ENCODE measurements at places on chromosomes 1 and 21.

DNA sequence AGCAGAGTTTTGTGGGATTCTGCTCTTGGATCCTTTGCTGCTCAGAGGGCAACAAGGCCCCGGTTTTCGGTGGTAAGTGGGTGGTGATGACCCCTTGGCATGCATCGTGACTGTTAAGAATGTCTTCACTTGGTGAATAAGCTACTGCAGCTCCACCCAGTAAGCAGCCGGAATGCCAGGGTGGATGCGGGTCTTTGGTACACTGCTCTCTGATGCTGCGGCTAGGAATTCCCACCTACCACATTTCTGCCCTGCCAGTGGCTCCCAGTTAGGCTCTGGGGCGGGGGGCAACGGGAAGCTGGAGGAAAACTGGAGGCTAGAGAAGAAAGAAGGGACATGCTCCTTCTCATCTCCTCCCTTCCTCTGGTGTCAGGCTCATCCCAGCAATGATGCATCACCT is 180.4 kb upstream of the GALNT2 start:
- no peak for DNase-seq

DNA sequence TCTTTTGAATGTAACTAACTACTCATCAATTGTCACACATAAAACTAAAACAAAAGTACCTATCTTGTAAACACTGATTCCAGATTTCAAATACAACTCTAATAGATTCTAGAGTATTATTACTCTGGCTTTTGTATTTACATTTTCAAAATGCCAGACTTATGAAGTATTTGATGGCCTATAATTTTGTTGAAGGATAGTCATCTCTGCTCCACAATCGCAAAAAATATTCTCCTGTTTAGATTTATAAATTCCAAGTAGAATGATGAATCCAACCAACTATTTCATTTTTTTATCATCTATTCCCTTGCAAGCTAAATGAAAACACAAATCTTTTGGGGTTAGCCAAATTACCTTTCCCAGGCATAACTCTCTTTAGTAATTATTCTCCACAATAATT is 75.0 kb upstream of the GUCA2A start:
- DNase-seq, result no peak

DNA sequence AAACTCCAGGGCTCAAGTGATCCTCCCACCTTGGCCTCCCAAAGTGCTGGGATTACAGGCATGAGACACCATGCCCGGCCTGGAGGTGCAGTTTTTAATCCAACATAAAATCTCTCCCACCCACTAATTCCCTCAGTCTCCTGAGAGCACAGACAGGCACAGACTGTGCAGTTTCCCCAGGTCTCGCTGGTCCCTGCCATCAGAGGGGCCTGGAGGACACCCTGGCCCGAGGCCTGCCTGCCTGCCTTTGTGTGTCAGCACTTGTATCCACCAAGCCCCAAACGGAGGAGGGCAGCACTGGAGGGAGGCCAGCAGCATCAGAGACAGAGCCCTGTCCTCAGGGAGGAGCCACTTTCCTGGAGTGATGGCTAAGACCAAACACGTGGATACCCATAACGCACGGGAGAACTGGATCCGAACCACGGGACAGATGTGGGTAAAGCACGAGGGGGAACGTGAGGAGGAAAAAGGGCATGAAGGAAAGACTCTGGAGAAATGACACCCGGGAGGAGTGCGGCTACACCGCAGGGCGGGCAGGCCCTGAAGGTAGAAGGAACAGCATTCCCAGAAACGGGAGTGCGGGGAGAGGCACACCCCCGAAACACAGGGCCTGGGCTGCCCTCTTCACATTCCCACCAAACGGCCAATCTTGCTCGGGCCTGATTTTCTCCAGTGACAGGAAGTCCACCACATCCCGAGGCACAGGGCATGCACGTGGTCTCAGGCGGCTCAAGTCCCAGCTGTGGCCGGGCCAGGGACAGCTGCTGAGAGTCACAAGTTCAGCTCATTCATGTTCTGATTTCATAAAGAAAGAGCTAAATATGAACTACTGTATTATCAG is 29.7 kb downstream of the NPHP4 start:
- no peak for DNase-seq

GRCh38 chr1:233064988-233065387 is 114.6 kb downstream of the NTPCR start:
- no peak for DNase-seq

- no peak for DNase-seq
Observed at GRCh38 chr1:27331426-27331825, 9.5 kb downstream of the TMEM222 start.

DNA sequence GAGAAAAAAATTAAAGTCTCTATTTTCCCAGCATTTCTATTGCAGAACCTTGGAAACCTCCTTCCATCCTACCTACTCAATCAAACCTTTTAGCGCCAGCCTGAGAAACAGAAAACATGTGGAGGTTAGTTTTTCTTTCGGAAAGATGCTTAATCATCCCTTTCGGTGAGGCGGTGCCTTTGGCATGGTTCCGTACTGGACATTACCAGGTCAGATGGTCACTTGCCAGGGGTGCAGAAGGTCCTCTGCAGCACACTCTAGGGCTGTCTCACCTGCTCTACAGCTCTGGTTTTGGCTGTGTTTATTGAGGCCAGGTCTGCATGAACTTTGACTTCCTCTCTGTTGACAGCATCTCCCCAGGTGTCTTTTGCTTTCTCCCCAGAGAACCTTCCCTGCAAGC is 121.5 kb downstream of the PLD5 start:
- no peak for DNase-seq

- DNase-seq, result no peak
Observed at GRCh38 chr1:197783510-197783948, 8.2 kb upstream of the DENND1B start.

GRCh38 chr21:35280231-35280630 is 231.1 kb upstream of the RUNX1 start:
- DNase-seq, result no peak

DNA sequence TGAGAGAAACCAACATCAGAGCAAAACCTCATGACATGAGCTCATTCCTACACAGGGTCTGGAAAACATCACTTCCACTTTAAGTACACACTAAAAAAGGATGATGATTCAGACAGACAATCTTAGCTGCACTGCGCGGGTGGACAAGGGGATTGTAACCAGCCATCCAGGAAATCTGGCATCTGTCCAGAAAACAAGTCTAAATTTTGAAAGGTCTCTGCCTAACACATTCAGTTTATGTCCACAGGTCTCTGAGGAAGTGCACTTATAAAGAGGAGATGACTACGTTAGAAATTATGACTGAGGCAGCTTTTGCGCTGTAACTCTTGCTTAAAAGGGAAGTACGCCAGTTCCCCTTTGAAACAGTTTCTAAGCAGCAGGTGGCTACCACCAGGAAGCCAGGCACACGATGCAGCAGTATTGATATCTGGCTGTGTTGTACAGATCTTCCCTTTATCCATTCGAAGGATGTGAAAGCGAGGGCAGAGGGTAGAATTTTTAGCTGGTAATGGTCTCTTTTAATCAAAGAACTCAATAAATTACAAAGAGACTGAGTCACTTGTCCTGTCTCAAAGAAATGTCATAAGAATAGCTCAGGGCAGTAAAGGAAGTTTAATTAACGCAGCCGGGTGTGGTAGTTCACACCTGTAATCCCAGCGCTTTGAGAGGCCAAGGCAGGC is 128.0 kb downstream of the SETD4 start:
- peak; percentile 32 for DNase-seq

DNA sequence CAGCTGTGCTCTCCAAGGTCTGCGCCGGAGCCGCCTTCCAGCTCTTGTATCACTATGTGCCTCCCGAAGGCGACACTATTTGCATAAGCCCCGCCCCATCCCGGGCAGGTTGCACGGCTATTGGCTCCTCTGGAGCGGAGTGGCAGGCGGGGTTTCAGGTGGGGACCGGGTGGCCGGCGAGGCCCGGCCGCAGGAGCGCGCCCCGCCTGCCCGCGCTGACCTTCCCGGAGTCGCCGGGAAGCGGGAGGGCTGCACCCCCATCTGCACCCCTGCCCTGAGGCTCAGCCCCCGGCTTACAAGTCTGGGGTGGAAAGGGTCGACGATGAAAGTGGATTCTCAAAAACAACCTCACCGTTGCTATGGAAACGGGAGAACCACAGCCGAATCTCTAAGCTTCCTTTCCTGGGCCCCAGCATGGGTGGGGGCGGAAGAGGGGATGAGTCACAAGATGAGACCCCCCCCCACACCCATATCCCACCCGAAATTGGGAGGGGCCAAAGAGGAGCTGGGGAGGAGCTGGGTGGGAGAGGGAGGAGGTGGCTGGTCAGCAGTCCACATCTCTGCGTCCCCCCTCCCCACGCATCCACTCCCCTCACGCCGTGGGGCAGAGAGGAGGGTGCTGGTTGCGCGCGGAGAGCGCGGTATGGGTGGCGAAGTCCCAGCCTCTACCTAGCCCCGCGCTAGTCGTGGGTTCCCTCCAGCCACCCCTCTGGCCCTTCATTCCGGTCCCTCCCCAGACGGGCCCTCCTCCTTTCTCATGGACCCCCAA is at the start of gene HPCAL4:
Gene HPCAL4, minus strand, starts transcription at position 51 of the 769 bp plus-strand sequence. CDS start 6,830 bp downstream, outside the sequence.
- peak; percentile 23 for DNase-seq

DNA sequence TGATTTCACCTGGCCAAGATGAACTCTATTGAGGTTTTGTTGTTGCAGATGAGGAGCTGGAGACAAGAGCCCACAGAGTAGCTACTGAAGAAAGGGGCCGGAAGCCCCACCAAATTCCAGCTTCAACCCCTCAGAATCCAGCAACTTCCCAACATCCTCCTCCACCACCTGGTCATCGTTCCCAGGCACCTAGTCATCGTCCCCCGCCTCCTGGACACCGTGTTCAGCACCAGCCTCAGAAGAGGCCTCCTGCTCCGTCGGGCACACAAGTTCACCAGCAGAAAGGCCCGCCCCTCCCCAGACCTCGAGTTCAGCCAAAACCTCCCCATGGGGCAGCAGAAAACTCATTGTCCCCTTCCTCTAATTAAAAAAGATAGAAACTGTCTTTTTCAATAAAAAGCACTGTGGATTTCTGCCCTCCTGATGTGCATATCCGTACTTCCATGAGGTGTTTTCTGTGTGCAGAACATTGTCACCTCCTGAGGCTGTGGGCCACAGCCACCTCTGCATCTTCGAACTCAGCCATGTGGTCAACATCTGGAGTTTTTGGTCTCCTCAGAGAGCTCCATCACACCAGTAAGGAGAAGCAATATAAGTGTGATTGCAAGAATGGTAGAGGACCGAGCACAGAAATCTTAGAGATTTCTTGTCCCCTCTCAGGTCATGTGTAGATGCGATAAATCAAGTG is 14.3 kb downstream of the CD2 start:
- DNase-seq, result no peak

DNA sequence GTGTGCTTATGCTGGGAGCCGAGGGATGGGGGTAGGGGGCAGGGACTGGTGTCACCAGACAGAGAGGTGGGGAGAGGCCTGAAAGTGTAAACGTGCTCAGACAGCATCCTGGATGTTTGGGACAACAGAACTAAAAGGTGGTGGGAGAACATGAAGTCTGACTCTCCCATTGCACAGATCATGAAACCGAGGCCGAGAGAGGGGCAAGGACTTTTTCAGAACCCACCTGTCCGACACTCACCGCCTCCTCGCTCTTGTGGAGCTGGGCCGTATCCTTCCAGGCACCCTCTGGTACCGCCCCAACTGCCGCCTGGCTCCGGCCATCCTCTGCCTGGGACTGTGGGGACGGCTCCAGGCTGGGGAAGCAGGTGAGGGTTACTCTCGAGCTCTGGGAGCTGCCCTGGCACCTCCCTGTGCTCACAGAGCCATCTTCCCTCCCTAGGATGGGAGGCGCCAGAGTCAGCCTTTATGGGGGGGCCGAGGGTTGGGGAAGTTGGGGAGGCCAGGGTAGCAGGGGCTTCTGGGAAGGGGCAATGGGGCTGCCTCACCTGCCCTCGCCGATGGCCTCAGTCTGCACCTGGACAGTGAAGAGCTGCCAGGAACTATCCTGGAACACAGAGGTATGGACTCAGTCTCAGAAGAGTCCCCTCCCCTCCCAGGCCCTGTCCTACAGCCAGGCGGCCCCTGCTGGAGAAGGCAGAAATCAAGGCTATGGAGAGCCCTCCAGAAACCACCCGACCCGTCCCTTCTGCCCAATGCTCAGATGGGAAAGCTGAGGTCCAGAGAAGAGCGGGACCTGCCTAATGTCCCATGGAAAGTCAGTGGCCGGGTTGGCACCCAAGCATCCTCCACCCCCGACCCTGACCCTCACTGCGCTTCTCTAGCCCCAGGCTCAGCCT is 7.0 kb downstream of the ATP13A2 start:
- DNase-seq, result no peak

GRCh38 chr1:12690156-12690555 is 25.8 kb upstream of the AADACL3 start:
- no peak for DNase-seq

DNA sequence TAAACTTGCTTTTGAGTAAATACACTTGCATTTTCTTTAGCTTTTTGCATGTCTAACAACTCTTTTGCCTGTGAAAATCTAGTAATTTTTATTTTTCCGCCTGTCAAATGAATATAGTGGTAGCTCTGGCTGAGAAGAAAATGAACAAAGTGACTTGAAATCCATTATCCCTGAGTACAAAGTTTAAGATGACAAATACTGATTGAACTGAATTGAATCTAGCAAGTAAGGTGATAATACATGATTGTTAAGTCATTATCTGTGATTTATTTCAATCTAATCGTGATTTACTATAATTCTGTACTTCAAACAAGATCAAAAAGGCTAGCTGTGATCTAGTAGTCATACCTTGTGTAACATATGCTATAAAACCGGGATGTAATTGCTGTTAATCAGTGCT is 42.8 kb downstream of the CHRM3 start:
- no peak for DNase-seq

- DNase-seq, result no peak
Observed at GRCh38 chr1:18200918-18201317, 93.3 kb downstream of the IGSF21 start.

GRCh38 chr21:16363100-16363499 is 633.3 kb downstream of the USP25 start:
- DNase-seq, result no peak

DNA sequence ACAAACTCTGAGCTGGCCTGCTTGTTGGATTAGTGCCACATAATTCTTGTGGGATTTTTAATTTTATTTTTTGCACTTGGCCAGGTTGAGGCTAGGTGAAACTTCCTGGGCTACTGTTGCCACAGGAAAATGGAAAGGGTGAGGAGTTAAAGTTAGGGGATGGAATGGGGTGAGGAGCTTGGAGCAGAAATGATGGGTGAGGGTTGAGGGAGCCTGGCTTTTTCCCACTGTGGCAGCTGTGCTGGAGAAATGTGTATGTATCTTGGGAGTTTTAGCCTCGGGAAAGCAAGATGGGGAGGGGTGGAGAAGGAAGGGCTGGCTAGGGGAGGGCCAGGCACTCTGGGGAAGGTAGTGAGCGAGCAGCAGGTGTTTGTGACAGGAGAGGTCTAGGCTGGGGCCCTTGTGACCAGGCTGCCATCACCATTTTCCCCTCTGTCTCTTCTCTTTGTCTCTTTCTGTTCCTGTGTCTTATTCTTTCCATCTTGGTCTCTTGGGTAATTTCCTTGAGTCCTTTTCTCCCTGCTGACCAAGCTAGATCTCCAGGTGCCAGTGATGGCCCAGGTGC is 2.0 kb downstream of the ZNF687 start:
- no peak for DNase-seq

GRCh38 chr1:177922209-177922608 is 47.6 kb downstream of the SEC16B start:
- no peak for DNase-seq
